Left ventricle myocardium inferior (tissue), 1 donor: ENCODE measurements at places on chromosomes 2 and 18.

GRCh38 chr2:129708221-129708967, 271.1 kb upstream of the RAB6C start:
- no peak for DNase-seq

DNA sequence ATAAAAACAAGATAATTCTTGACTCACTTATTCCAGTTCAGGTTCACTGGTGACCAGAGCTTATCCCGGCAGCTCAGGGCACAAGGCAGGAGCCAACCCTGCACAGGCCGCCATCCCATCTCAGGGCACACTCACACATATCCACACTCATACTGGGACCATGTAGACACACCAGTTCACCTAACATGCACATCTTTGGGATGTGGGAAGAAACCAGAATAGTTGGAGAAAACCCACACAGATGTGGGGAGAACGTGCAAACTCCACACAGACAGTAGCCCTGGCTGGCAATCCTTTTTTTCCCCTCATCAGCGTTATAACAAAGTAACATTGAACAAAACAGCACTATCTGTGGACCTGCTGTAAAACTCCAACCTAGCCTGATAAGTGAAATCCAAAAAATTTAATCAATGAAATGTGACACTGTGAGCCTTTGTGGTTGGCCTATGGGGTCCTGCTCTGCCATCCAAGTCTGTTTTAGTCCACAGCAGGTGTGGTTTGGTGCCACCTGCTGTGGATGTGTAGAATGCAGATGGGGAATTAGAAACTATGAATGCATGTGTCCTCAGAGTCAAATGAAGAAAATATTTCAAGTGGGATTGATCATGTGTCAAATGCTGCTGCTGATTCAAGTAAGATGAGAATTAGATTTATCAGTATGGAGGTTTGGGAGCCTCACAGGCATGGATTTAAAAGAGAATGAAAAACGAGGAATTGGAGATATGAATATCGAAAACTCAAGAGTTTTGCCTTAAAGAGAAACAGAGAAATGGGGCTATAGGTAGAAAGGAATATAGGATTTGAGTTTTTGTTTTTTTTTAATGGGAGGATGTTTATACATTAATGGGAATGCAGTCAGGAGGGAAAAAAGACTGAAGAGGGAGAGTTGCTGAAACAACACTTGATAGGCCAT, 47.0 kb downstream of the UGP2 start:
- no peak for DNase-seq

DNA sequence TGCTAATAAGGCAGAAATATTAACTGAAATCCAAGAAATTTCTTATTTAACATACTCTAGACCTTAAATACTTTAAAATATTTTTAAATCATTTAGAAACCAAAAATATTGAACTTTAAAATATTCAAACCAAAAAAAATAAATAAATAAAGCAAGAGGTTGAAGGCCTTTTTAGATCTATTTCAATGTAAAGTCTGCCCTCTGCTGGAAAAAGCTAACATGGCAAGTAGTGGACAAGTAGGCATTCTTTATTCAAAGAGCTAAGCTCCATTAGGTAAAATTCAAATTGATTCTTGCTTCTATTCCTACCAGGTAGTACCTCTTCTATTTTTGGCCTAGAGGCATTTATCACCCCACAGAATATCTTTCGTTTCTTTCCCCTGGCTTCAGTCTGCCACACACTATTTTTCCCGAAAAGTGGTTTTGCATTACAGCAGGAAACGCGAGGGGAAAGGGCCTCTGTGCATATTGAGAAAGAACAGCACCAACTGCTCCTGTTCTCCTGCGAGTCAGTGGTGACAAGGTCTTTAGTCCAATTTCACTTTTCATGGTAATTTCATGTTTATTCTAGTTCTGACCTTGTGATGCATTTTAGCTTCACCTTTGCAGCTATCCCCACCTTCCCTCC, 20.4 kb downstream of the IFIH1 start:
- DNase-seq: no peak

DNA sequence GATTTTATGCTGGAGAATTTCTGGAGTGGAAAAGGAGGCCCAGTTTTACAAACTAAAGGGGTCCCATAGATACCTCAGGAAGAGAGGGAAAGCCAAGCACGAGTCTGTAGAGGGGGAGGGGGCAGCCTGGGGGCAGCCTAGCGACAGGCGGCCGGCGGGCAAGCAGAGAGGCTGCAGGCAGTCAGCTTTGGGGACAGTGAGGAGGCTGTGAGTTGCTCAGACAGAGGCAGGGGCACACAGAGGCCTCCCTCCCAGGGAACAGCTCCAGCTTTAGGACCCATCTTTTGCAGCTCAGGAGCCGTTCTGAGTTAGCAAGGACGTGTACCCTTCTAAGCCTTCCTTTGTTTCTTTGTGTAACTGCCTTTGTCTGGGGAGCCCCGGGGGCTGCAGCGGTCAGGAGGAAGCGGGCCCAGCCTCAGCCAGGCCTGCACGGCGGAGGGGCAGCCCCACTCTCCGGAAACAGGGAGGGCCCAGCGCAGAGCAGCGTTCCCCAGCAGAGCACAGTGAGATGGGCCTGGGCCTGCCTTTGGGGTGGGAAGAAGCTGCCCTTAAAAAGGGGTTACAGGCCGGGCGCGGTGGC, 41.1 kb upstream of the RALBP1 start:
- no peak for DNase-seq
